LNCaP clone FGC (cell line): ENCODE measurements at places on chromosomes 6 and 20.

DNA sequence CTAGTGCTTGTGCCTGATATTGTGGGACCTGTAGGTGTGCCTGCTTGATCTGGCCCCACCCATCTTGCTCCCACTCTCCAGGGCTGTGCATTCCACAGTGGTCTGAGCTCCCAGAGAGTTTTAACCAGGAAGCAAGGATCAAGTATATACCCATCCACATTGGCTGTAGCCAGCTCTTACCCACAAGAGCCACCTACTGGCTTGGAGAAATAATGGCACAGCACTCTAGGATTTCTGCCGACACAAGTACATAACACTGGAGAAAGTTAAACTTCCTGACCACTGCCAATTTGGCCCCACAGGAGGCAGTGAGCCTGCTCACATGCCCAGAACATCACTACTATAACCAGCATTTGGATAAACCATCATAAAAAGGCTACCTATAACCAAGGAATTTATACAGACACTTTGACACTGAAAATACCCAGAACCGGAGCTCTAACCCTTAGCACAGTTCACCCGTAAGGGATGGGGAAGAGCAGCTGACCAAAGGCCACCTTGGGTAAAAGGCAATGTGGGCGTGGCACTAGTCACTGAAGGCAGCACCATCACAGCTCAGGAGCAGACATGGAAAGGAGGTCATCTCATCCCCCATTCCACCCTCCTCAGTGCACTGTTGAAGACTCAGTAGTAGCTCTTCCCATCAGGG, 440.4 kb downstream of the BTBD3 start:
- no peak for DNase-seq

DNA sequence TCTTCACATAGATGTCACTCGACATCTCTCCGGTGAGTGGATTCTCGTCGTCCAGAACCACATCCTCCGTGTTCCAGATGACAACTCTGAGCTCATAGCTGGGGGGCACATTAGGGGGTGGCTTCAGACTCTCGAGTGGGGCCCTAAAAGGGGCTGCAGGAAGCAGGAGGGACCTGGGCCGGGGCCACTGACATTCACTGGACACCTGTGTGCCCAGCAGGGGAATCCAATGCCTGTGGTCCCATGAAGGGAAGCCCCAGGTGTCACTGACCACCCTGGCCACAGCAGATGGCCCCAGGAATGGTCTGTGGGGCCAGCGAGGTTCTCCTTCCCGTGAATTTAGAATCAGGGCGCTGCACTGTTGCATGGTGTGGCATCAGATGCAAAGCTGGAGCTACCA, 18.7 kb downstream of the ERGIC3 start:
- no peak for DNase-seq

- DNase-seq = no peak
These were observed 33.3 kb upstream of the SYNDIG1 start for GRCh38 chr20:24436160-24436559.

DNA sequence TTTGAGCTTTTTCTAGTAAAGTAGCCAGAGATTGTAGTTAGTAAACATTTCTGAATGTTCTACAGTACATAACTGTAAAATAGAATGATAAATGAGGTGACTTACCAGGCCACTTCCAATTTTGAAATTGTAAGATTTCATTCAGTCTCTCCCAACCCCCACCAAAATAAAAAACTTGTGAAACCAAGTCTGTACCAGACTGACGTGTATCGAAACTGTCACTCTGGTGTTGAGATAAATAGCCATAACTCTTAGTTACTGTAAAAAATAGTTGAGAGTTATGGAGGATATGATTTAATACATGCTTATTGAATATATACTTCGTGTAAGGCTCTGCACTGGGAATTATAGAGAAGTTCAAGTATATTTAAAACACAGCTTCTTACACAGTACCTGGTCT, 455.7 kb downstream of the PLCB1 start:
- no peak for DNase-seq

- DNase-seq = no peak
These were observed 100.0 kb upstream of the ADGRF4 start for GRCh38 chr6:47598367-47598766.

DNA sequence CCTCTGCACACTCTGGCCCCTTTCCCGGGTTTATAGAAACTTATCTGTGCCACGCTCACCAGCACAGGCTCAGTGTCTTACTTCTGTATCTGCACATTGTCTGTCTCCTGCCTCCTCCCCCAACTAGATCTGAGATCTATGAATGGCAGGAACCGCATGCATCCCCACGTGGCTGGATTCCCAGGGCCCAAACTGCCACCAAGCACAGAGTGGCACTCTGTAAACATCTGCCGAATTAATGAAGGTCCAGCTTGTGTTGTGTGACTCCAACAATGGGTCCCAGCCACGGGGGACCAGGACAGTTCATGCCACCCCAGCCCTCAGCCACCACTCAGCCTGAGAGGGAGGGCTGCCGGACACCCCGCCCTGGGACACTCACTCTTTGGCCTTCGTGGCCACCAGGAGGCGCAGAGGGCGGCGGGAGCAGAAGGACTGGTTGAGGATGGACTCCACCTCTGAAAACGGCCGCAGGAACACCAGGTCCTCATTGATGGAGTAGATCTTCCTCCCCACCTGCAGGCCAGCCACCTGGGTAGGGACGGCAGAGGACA, 171.1 kb downstream of the PREX1 start:
- no peak for DNase-seq

GRCh38 chr6:107712665-107713551, 111.2 kb downstream of the SCML4 start:
- DNase-seq = no peak

- DNase-seq = no peak
These were observed 76.4 kb downstream of the KIZ start for GRCh38 chr20:21202259-21202658.
